ENCODE measurements at places on chromosomes 16 and 17.
A peak's percentile ranks its signal among the peaks of the same experiment; 100 is the strongest.

DNA sequence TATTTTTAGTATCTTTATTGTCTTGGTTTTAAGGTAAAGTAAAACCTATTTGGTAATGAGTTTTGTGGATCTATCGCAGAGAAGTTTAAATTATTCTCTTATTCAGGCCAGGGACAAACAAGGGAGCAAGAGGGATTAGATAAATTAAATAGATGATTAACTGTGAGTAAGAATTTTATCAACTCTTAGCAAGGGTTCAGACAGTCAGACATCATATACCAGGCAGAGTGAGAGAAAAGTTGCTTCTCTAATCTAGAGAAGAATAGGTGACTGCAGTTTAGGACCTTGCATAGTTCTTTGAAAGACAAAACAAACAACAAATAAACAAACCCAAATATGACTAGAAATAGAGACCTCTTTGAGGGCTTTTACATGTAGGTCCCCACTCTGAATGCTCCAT is 840.2 kb upstream of the GOT2 start:
- DNase-seq: no peak

DNA sequence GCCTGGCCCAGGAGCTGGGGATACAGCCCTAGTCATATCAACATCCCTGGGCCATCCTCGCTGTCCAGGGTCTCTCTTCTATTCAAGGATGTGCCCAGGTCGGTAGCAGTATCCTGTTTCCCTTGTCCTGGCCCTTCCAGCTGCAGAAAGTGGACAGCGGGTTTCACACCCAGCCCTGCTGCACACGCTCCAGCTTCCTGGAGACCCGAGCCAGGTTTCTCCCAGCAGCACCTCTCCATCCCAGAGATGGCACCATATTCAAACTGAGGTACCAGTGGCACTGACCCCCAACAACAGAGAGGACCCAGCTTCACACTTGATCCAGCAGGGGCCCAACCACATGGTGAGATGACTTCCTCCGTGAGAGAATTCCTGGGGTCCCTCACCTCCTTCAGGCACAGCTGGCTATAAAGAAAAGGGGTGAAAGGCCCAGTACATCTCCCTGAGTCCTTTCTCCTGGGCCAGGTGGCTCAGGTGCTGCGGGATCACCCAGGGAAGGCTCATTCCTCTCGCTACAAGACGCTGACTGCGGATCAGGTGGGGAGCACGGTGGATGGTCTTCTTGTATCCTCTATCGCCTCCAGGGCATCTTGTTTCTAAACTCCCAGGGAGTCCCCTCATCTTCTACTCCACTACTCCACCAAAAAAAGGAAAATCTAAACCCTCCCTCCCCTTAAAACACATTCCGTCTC is 1.4 kb downstream of the CUEDC1 start:
- no peak for DNase-seq

DNA sequence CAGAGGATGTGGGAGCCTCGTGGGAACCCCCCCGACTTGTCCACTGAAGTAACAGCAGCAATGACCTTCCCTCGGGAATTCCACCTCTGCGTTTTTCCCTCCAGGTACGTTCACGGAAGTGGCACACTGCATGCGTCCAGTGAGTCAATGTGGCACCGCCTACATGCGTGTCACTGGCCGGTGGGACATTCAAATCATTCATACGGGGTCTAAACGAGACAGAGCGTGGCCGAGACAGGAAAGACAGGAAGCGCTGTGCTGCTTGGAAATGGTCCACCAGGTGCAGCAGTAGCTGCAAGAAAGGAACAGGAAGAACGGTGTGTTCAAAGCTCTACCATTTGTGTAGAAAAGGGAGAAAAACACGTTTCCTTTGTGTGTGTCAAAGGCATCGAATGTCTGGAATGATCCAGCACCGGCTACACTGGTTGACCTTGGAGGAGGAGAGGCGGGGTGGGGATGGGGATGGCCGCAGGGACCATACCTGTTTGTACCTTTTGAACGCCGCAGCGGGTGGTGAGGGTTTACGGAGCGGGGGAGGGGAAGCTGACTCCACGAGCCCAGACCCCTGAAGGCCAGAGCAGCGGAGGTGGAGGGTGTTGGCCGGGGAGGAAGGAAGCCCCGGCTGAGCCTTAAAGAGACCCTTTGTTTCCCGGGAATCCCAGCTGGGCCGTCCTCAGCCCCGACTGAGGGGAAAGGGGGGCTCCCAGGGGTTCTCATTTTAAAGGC is 1.7 kb upstream of the PGAP6 start:
- peak; percentile 57 for DNase-seq

- no peak for DNase-seq
Observed at GRCh38 chr16:53501216-53501859, 1.7 kb downstream of the AKTIP start.

- DNase-seq: no peak
Observed at GRCh38 chr16:6081320-6081976, 983.9 kb upstream of the EEF2KMT start.

GRCh38 chr16:62530426-62530825 is 494.2 kb upstream of the CDH8 start:
- no peak for DNase-seq

DNA sequence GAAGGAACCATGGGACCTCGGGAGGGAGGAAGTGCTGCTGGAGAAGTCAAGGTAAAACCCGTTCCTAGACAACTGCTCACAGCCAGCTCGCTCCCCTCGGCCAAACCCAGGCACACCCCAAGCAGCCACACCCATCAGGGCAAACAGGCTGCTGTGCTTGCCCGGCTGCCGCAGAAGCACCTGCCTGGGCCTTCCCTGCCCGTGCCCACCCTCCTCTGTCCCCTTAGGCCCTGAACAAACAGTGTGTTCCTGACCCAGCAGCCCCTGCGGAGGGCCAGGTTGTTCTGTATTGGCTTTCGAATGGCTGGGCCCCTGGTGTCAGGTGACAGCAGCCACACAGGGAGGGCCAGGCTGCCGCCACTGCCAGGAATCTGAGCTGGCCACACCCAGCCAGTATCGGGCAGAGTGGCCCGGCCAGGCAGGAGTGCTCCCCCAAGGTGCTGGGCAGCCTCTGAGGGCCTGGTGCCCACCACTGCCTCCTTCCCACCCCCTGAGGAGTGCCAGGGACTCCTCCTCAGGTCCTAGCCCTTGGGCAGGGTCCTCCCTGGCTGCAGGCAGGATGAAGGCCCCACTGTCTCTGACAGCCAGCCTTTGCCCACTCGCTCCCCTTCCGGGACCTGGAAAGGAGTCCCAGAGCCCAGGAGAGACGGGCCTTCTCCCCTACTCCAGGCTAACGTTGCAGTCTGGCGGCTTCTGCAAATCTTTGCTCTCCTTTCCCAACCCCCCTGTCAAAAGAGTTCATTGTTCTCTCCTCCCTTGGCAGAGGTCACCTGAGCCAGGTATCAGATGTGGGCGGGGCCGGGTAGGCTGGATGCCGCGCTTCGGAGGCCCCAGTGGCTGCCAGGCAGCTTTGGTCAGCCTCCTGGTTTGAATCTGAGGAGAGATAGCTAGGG is 24.0 kb downstream of the LLGL2 start:
- DNase-seq: no peak

DNA sequence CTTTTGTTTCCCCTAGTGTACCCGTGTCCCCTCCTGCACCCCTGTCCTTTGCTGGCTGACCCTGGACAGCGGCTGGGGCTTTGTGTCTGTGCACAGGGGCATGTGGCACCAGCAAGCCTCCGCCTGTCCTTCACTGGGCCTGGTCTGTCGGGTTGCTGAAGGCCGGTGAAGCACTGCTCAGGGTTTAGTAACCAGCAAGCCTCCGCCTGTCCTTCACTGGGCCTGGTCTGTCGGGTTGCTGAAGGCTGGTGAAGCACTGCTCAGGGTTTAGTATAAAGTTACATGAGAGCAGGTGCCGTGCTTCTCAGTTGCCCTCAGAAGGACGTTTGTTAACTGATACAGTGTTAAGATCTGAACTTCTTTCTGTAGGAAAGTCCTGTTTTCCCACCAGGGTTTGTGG is 33.8 kb downstream of the DEF8 start:
- DNase-seq: no peak

DNA sequence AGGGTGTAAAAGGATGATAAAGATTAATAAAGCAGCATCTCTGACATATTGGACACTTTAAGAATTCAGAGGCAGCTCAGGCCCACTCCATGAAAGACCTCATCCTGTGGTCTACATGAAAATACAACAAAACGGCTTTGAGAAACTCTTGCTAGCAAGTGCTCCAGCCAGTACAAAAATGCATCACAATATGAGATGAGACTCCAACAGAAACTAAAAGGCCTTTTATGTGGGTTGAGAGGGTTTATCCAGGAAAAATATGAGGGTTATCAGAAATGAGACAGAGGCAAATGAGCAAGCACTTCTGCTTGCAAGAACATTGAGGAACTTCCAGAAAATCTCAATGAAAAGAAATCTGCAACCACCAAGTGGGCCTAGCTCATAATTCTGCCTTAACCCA is 65.7 kb downstream of the LITAF start:
- DNase-seq: no peak

GRCh38 chr17:77496831-77497577 is 356.2 kb downstream of the SEC14L1 start:
- no peak for DNase-seq

DNA sequence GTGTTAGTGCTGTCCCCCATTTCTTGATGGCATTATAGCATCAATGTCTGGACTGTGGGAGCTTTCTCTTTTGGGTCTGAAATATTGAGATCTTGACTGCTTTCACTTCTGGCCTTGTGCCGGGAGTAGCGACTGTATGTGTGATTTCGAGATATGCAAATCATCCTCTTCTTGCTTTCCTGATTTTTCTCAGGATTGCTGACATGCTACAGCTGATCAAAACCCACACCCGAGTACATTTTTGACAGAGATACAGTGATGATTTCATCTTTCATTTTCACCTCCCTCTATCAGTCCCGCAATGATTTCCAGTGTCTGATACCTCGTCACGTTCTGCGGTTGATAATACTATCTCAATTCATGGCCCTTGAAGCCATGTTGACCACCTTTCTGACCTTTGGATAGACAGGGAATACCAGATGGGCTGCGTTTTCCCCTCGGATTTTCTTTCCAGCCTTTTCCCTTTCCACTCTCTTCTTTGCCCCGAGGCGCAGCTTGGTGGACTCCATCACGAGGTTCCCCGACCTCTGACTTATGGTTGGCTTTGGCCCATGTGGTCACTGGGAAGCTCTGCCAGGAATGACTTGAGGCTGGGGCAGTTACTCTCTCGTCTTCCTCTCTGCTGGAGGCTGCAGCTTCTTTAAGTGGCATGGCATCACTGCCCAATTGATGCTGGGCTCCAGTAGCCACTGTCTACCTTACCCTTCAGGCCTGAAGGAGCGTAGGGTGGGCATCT is 184.4 kb downstream of the SNX29 start:
- DNase-seq: no peak

- DNase-seq: no peak
Observed at GRCh38 chr17:55687037-55687436, 35.6 kb downstream of the TMEM100 start.

DNA sequence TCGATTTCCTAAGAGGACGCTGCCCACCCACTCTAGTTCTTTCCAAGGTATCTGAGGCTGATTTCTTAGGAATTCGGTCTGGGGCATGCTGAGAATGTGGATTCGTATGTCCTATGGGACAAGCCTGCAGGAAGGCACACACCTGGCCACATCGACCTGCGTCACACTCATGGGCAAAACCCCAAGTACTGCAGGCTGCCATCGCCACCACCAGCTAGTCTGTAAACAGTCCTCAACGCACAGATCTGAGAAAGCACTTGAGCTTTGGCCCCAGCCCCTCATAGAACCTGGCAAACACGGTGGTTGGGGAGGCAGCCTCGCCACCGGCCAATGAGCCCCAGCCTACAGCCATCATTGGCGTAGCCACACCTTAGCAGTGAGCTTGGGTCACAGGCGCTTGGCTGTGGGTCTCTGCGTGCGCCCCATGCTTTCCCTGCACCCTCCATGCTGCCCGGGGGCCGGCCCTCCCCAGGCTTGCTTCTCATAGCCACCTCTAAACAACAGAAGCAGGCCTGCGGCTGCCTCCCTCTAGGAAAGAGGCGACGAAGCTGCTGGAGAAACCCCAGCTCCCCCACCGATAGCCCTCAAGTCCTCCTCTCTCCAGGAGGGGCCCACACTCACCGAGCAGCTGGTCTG is 75.1 kb downstream of the ZNF778 start:
- no peak for DNase-seq

GRCh38 chr17:38572669-38573365 is 32.9 kb downstream of the SRCIN1 start:
- DNase-seq: no peak
